ENCODE measurements at places on chromosomes 2 and 18.

GRCh38 chr2:76314271-76315020 lies 603.7 kb upstream of the GCFC2 start:
- DNase-seq: no peak

- DNase-seq: no peak
These were observed 452.3 kb downstream of the GALR1 start for GRCh38 chr18:77701977-77702376.

GRCh38 chr2:100285691-100286090 lies 36.6 kb downstream of the LONRF2 start:
- no peak for DNase-seq

DNA sequence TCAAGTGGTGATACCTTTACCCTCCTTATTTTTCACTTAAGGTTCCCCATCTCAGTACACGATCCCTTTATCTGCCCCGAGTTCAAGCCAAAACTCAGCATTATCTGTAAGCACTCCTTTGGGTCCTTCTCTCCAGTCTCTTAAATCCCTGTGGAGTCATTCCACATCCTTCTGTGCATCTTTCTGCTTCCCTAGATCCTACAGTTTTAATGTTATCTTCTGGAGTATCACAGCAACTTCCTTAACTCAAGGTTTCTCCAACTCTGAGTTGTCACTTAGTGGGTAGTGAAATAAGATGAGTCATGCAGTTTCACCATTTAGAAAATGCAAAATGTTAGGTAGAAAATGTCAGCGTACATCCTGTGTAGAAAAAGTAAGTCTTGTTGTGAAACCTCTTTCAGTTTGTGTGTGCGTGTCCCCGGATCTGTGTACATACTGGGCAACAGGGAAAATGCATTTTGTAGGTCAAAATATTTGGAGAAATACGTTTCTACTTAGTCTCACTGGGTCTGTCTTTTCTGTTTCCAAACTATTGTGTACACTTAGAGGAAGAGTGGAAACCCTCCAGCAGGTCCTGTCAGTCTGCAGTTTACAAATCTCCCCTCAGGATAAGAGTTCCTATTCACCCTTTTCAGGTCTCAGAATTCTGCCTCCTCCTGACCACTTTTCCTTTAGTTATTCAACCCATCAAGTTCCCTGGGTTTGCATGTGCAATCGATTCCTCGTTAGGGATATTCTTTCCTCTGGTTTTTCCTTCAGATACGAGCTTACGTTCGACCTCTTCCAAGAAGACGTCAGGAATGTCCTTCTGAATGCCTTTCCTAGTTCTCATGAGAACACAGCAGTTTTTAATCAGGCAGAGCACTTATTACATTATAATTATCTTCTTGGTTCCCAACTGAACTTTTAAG lies 154.8 kb downstream of the TGIF1 start:
- DNase-seq: no peak

- DNase-seq: no peak
These were observed 10.2 kb downstream of the ARID5A start for GRCh38 chr2:96546797-96547196.

- DNase-seq: no peak
These were observed 430 bp downstream of the BIN1 start for GRCh38 chr2:127106457-127106990.

GRCh38 chr2:15561574-15562344 lies 625 bp upstream of the NBAS start:
- DNase-seq: no peak

- no peak for DNase-seq
These were observed 1.9 kb upstream of the KRCC1 start for GRCh38 chr2:88057437-88057844.
